Stimulated activated CD8-positive, alpha-beta memory T cell treated with anti-CD3 and anti-CD28 coated beads, Interleukin-4, amount 100 ng/mL, for 48 hours (primary cell): ENCODE measurements at places on chromosomes 6 and 20.

GRCh38 chr6:157611406-157611805 lies 211.6 kb upstream of the SNX9 start:
- no peak for DNase-seq

GRCh38 chr6:158756126-158756525 lies 63.0 kb downstream of the EZR start:
- DNase-seq: no peak

DNA sequence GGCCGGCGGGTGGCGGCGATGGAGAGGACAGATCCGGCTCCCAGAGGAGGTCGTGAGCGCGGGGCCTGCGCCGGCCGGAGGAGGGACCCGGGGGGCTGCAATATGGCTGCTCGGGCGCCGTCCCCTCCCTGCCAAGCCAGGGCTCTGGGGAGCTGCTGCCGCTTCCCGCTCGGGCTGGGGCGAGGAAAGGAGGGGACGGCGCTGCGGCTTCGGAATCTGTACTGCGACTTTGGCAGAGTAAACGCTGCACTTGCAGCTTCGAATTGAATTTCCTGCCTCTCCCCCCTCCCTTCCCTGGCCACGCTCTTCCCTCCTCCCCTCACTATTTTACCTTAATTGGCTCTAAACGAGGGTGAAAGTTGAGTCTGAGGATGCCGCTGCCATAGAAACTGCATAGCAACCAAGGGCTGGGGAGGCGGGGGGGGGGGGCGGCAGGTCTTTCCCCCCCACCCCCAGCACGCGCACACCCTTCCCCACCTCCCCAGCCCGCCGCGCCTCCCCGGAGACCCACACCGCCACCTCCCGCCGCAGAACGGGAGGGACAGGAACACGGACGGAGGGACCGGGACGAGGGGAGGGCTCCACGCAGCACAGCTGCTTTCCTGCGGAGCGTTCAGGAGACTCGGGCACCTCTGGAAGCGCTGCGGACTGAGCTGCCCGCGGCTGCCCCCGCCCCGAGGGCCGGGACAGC lies 93.9 kb downstream of the RNASET2 start:
- DNase-seq: peak; percentile 36

GRCh38 chr6:38262026-38262425 lies 377.7 kb downstream of the BTBD9 start:
- no peak for DNase-seq

DNA sequence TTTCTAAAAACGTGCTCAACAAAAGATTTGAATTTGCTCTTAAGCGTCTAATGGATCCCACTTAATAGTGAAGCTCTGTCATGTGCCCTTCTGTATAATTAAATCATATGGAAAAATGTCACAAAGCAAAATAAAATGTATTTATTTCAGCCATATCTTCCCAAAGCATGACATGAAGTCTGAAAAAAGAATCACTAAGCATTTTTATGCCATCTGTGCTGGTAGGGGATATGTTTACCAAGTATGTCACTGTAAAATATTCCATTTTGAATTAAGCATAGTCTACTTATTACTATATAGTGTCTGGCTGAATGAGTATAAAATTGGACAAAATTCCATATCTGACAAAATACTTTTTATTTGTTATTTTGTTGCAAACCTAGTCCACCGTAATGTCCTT lies 248.0 kb upstream of the QKI start:
- no peak for DNase-seq

DNA sequence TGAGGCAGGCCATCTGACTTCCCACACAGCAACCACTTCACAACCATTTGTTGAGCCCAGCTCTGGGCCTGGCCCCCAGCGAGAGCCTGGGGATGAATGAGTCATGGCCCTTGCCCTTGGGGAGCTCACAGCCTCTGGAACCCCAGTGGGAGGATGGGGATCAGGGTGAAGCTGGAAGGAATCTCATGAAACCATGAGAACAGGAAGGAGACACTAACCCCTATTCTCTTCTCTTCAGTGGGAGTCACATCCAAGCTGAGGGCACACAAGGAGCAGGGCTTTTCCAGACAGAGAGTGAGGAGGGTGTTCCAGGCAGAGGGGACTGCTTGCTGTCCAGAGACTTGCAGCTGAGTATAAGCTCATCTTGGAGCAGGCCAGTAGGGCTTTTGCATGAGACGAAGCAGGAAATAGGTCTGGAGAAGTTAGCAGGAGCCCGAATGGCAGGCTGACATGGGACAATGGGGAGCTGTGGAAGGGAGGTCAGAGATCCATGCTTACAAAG lies 7.5 kb downstream of the FOXS1 start:
- no peak for DNase-seq

DNA sequence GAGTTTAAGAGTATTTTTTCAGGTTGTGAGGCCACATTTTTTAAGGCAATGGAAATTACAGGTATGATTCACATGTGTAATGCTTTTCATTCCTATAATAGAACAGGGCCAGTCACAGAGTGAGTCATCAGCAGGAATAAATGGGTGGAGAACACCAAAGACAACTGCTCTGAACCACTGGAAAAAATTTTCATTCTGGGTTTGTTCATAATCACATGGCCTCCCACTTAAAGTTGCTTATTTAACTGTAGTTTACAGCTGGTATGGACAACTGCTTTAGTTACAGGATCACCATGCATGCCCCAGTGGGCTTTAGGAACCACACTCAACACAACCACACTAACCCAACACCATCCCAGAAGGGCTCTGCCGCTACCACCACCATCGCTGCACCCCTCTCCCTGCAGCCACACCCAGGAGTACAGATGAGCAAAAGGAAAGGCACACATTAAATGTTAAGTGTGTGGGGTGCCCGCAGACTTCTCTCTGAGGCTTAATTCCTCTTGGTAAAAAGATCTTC lies 107.0 kb upstream of the DST start:
- no peak for DNase-seq

DNA sequence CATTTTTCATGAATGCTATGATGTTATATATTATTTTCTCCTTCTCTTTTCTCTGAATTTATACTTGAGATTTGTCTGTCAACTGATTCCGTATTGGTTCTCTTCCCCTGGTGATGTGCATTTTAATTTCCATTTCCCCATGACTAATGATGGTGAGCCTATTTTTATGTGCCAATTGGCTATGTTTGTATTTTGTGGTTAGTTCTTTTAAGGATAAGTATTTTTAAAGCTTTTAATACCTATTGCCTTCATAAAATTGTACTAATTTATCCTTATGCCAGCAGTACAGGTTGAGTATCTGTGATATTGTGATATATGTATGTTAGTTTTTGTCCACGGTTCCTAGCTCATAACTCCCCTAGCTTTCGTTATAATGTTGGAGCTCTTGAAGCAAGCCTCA lies 2.8 kb downstream of the POLH start:
- DNase-seq: no peak

DNA sequence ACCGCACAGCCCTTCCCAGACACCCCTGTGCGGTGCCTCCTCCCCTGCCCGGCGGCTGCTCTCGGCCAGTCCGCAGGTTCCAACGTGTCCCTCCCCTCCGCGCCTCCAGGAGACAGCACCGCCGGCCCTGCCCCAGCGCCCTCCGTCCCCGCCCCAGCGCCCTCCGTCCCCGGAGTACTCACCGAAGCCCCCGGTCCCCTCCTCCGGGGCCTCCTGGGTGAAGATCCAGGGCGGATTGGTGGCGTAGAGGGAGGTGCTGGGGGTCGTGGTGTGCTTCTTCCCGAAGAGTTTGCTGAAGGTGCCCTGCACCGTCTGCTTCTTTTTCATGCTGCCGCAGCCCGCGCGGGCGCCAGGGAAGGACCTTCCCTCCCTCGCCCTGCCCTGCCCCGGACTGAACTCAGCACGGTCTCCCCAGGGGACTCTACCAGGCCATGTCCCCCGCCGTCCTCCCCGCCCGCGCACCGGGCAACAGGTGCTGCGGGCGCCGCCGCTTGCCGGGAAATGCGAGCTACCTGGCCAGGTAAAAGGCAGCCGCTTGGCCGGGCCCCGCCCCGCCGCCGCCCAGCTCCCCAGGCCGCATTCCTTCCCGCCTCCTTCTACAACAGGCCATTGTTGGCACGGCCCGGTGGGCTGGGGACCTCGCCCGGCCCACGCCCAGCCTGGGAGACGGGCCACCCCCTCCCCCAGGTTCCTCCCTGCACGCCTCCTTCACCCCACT lies at the start of gene C6orf132:
C6orf132 (minus strand) TSS at position 503 of the 718 bp plus-strand sequence; CDS start at position 327, 176 bp downstream.
- no peak for DNase-seq

DNA sequence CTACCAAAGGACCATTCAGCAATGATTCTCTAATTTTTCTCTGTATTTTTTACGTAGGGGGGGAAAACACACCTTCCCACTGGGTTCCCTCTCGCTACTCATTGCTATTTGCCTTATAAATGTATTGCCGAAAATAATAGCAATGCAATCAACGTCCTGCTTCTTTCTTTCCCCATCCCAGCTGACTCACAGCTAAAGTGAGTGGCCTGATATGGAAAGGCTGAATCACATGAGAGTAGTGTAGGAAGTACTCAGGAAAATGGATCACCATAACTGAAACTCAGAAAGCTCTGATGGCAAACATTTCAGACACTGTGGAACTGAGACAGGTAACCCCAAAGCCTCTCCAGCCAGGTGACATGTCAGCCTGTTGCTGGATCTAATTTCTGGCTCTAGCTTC lies 49.3 kb upstream of the SRPK1 start:
- DNase-seq: no peak

DNA sequence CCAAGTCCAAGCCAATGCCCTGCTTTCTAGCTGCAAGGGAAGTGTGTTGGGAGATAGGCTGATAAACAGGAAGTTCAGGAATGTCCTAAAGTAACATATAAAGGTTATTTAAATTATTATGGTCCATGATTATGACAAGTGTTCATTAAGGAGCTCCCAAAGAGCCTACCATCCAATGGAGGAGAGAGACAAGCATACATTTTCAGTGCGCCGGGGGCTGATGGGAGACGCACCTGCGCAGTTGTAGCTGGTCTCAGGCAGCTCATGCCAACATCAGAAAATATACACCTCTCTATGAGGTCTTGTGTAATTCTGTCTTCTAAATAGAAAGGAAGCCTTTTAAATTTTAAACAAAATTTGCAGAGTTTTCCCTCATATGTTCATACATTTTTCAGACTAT lies 12.6 kb upstream of the SFT2D1 start:
- DNase-seq: no peak

DNA sequence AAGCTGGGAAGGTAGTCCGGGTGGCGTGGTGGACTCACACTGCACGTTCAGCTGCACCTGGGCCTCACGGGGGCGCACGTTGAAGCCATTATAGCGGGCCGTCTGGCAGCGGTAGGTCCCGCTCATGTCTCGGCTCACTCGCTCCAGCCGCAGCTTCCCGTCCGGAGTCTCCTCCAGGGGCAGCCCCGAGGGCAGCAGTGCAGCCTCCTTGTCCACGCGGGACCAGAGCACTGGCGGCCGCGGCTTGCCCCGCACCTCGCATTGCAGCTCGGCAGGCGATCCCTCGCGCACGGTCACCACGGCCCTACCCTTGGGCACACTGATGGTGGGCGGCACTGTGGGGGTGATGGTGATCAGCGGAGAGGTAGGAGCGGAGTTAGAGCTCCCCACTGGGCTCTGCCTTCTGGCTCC lies 47.6 kb downstream of the MDGA1 start:
- no peak for DNase-seq
